ENCODE measurements at places on chromosomes 1 and 21.

GRCh38 chr1:96882096-96882495, 160.5 kb downstream of the PTBP2 start:
- no peak for DNase-seq

DNA sequence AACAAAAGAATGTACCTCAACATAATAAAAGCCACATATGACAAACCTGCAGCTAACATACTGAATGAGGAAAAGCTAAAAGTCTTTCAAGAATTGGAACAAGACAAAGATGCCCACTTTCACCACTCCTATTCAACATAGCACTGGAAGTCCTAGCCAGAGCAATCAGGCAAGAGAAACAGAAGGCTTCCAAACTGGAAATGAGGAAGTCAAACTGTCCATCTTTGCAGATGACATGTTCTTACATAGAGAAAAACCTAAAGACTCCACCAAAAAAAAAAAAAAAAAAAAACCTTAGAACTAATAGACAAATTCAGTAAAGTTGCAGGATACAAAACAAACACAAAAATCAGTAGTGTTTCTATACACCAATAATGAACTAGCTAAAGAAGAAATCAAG, 20.2 kb downstream of the NSL1 start:
- DNase-seq = no peak

DNA sequence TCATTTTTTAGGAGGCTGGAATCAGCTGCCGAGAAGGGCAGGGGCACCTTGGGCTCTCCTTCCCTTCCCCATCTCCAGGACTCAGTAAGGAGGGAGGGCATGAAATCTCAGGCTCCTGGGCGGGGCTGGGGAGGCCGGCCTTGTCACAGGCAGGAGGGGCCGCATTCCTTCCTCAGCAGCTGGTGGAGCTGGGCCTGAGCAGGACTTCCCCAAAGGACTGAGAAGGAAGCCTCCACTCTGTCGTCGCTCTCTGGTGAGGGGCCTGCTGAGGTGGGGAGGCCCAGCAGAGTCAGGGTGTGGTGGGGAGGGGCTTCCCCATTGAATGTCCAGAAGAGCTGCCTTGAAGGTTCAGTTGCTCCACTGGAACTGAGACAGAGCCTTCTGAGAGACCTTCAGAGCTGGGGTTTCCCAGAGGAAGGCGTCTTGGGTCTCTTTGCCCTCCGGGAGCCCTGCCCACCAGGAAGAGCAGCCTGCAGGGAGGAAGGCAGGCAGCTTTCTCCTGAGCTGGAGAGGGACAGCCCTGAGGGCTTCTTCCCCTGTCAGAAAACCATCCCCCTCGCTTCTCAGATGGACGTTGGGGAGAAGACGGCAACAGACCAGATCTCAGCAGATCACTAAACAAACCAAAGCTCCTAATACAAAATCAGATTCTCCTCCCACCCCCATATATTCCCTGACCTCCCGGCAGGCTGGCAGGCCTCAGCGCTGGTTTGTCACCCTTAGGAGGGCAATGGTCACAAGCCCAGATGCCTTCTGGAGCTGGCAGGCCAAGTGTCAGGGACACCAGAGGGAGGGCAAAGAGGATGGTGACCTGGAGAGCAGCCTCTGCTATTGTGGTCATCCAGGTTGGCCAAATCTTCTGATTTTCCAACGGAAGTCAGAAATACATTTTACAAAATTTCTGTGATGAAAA, 10.7 kb downstream of the KCNA10 start:
- no peak for DNase-seq

- DNase-seq = no peak
These were observed 148.3 kb downstream of the KCNJ6 start for GRCh38 chr21:37767984-37768383.

DNA sequence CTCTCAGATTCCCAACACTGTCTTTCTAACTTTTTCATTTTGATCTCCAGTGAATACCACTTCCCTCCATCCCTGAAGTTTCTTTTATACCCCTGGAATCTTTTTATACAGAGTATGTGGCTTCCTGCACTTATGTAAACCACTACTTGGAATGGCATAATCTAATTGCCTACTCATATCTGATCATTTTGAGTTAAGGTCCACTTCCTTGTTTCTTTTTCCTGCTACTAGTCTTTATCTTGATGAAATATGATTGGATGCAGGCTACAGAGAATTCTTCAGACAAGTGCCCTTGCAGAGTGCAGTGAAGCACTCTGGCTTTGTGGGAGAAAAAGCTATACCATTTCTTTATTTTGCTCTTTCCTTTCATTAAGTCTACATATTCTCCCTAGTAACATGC, 325.3 kb upstream of the ADAMTS5 start:
- no peak for DNase-seq

DNA sequence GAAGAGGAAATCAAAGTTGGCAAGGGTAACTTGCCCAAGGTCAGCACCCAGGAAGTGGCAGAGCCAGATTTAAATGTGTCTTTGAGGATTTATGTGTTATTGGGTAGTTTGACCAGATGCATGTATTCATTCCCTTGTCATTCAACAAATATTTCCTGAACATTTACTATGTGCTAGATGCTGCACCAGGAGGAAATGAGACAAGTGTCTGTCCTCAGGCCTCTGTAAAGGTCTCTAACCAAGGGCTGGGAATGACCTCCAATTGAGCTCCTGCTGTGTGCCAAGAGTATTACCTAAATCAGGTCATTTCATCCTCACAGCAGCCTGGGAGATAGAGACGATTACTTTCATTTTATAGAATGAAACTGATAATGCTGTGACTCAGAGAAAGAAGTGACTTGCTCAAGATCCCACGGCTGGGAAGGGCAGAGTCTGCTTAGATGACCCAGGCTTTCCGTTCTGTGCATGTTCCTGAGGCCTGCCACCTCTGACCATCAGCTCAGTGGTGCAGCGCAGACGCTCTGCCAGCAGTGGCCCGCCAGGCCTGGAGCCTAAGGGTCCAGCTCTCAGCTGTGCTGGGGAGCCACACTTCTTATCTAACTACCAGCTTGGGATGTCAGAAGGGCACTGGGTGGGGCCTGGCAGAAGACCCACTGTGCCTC, 3.5 kb upstream of the TTC22 start:
- DNase-seq = no peak

DNA sequence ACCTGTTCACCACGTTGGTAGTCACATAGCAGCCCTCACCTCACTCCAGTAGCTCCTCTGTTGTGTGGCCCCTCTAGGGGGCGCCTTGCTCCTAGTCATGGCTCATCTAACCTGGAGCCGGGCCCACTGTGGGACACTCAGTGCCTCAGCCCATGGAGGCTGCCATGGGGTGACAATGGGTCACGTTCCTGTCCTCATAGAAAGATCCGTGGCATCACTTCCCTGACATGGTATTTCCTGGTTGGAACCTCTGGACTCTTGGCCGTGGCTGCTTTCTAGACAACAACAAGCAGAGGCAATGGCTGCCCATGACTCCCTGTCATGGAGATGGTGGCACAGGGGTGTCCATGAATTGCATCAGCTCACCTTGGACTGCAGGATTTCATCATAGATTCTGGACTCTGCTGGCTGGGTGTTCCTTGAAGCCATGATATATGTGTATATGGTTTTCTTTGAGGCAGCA, 27.5 kb upstream of the SLAMF6 start:
- no peak for DNase-seq

GRCh38 chr1:220788900-220789299, 2.2 kb downstream of the MTARC1 start:
- no peak for DNase-seq

DNA sequence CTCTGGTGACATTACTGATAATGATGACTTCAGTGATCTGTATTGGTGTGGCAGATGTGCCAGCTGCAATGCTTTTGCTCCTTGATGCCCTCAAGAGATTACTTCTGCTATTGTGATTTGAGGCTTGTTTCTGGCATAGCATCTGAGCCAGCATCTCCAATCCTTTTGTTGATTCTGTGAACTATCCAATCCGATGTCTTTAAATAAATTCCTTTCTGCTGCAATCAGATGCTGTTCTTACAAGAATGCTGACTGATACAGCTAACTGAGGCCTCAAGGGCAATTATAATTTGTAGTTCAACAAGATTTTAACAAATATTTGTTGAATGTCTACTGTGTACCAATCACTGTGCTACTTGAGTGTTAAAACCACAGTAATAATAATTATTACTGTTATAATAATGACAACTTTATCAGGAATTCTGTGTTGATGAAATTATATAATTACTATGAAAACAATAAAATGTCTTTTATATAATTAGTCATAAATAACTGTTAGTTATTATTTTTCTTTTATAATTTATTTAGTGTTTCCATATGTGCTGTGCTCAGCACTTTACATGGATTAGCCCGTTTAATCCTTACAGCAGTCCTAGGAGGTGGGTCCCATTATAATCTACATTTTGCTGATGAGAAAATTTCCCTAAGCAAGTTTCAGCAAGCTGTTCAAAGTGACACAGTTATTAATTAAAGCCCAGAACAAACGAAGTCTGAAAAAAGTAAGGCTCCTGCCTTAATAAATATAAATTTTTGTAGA, 308.2 kb downstream of the BRINP3 start:
- DNase-seq = no peak

GRCh38 chr1:222623458-222623857, 5.6 kb downstream of the MIA3 start:
- DNase-seq = no peak

- DNase-seq = no peak
These were observed 66.0 kb downstream of the SYDE2 start for GRCh38 chr1:85134583-85135391.

DNA sequence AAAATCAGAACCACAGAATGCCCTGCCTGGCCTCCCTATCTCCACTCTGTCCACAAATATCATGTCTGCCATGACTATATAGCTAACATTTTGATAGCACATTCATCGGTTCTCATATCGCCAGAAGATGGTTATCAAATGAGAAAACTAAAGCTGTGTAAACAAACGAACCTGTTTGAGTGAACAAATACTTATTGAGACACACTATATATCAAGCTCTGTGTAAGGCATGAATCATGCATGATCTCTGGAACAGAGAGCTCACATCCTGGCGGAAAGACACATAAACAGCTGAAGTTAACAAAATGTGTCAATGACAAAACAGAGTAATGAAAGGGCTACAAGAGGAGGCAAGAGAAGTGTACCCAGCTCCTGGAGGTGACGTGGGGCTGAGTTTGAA, 13.1 kb downstream of the KCND3 start:
- DNase-seq = no peak

GRCh38 chr1:51119331-51119730, 17.3 kb downstream of the C1orf185 start:
- no peak for DNase-seq

GRCh38 chr1:22618056-22618455, 18.4 kb upstream of the C1QA start:
- DNase-seq = no peak

- no peak for DNase-seq
These were observed 18.5 kb upstream of the ADARB1 start for GRCh38 chr21:45055861-45056260.

GRCh38 chr1:41486371-41487125, 2.1 kb upstream of the EDN2 start:
- DNase-seq = no peak

DNA sequence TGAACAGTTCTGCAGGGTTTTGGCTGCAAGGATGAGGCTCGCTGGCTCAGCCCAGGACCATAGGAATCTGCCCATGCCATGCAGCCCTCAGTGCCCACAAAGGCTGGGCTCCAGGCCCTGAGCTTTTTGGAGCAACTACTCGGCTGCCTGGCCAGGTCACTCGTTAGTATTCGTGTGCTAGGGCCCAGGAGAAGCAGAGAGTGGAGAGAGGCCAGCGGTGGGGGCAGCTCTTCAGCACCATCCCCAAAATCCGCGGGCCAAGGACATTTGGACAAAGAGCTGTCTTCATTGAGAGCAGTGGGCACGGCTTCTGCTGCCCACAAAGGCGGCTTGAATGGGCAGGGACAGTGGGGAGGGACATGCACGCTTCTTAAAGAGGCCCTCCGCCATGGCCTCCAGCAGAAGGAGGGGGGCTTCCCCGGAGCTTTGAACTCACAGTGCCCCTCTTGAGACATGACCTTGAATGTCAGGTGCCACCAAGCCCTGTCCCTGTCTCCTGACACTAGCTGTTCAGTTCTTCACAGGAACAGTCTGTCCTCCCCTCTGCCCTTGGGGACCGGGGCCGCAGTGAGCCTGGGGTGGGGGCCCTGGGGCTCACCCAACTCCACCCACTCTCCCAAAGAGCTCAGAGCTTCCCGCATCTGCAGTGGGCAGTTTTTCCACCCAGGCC, 106.1 kb upstream of the ARHGEF16 start:
- no peak for DNase-seq

GRCh38 chr1:209723756-209724693, 19.4 kb downstream of the HSD11B1 start:
- no peak for DNase-seq

DNA sequence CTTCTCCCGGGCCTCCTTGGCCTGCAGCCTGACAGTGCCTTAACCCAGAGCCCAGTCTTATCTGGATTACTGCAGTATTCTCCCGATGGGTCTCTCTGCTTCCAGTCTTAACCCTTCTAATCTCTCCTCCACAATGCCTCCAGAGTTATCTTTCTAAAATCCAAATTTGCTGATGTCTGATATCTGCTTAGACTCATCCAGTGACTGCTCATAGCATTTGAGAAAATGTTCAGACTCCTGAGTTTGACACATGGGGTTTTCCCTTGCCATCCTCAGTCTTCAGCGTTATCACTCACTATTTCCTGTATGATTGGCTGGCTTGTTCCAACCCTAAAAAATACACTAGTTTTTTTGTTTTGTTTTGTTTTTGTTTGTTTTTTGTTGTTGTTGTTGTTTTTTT, 102.0 kb downstream of the FMN2 start:
- no peak for DNase-seq

DNA sequence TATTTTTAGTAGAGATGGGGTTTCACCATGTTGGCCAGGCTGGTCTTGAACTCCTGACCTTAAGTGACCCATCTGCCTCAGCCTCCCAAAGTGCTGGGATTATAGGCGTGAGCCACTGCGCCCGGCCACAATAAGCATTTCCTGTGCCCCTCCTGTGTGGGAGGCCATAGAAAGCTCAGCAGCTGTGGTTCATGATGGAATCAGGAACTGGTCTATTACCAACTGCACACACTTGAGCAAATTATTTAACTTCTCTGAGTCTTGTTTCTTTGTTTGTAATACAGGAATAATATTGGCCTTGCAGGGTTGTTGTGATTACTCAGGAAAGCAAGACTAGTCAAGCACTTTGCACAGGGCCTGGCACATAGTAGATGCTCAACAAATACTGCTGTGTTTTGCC, 15.0 kb downstream of the RHBG start:
- no peak for DNase-seq

GRCh38 chr1:85943945-85944344, 212.6 kb downstream of the COL24A1 start:
- no peak for DNase-seq

- no peak for DNase-seq
These were observed 49.4 kb upstream of the DESI2 start for GRCh38 chr1:244603498-244603897.

GRCh38 chr1:240241278-240241677, 149.6 kb downstream of the FMN2 start:
- DNase-seq = no peak

- DNase-seq = no peak
These were observed 85.1 kb downstream of the CLDN17 start for GRCh38 chr21:30081506-30081905.

GRCh38 chr1:174051956-174052355, 29.8 kb upstream of the RC3H1 start:
- no peak for DNase-seq

- DNase-seq = no peak
These were observed 222.8 kb upstream of the ZRANB2 start for GRCh38 chr1:71303617-71304041.

Measured in activated gamma-delta T cell (primary cell).